ENCODE measurements at places on chromosomes 11 and 22.
A peak's percentile ranks its signal among the peaks of the same experiment; 100 is the strongest.

DNA sequence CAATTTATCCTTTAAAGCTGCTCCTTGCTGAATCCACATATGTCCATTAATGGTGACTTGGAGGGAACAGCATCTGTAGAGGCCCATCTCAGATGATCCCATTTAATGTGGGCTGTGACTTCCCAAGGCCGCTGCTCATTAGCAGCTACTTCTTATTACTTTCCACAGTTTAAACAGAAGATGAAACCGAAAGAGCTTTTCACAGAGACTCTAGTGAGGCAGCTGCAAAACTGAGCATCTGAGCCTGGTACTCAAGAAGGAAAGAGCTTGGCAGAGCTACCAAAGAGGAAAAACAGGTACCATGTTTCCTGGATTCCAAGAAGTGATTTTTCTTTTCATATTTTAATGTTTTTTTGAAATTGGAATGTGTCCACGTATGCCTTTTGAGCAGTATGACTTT, 110.5 kb upstream of the NARS2 start:
- DNase-seq, result no peak

GRCh38 chr22:23072077-23072910, 2.0 kb downstream of the GNAZ start:
- DNase-seq, result no peak

DNA sequence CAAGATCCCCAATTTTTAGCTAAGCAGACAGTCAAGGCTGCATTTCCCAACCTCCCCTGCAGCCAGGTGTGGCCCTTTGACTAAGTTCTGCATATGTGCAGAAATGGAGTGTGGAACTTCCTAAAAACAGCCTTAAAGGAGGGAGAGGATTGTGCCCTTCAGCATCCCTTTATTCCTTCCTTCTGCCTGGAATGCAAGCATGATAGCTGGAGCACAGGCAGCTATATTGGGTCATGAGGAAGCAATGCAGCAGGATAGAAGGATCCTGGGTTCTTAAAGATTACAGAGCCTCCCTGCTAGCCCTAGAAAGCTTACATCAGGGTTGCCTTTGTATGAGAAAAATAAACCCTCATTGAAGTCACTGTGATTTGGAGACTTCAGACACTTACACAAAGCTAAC, 29.9 kb downstream of the FADD start:
- no peak for DNase-seq

GRCh38 chr11:125939081-125939521, 6.7 kb upstream of the VSIG10L2 start:
- DNase-seq, result no peak

- DNase-seq, result no peak
These were observed 321.0 kb upstream of the PDGFD start for GRCh38 chr11:104484804-104485554.

GRCh38 chr11:73399159-73399590, 23.0 kb downstream of the RELT start:
- DNase-seq, result no peak

- no peak for DNase-seq
These were observed 69.9 kb upstream of the WNT11 start for GRCh38 chr11:76276046-76276780.

GRCh38 chr11:45603946-45604682, 61.3 kb downstream of the CHST1 start:
- no peak for DNase-seq

GRCh38 chr11:19101796-19102520, 15.0 kb upstream of the ZDHHC13 start:
- no peak for DNase-seq

DNA sequence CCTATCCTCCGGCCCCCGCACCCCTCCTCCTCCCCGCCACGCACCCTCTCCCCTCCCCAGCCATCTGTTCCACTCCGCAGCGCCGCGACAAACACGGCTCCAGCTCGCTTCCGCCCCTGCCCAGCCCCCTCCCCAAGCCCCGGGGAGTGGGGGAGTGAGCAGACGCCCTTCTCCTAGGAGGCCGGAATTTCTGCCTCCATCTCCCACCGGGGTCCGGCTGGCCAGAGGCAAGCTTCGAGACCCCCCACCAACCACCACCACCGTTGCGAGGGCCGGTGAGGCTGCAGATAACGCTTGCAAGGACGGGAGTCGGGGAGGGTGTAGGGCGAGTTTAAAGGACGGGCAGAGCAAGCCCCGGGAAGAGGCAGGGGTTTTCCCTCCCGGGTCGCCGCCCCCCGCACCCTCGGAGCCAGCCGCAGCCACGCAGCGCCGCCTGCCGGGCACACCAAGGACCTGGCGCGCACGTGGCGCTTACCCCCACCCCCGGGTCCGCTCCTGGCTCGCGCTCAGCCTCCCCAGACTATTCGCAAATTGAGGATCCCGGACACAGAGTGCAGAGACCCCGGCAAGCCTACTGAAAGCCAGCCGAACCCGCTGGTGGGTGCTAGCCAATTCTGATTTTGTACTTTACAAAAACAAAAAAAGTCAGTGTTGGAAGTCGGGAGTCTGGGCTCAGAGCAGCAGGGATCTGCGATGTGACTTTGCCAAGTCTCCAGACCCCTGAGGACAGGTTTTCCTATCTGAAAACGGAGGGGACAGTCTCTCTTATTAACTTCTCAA, 22.6 kb downstream of the RTN4RL2 start:
- DNase-seq, result no peak

DNA sequence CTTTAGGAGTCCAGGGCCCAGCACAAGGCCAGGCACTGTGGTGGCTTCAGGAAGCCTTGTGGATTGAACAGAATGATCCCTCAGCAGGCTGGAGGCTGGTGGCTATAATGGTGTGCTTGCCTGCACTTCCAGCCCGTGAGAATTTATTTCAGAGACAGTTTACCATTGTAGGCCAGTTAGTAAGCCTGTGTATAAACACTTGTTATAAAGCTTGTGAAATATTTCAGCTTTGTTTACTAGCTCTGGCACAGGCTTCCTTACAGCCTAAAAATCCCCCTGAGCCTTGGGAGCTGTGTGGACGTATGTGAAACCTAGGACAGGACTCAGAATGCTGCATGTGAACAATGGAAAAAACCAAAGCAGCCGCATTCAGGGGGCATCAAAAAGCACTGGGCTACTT, 26.6 kb upstream of the ACER3 start:
- no peak for DNase-seq

DNA sequence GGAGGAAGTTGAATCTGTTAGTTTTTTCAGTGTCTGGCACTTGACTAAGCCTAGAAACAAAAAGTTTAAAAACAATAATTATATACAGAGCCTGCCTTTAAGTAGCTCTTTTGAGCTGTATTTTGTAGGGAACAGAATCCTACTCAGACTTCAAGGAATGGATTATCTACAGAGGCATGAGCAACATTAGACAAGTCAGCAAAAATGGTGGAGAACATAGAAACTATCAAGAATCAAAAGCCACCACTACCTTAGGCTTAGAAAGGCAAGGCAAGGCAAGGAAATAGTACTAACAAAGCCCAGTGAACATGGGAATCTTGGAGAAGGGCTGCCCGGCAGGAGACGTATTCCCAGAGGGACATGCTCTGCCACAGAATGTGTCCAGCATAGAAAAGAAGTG, 353.6 kb upstream of the FAT3 start:
- no peak for DNase-seq

DNA sequence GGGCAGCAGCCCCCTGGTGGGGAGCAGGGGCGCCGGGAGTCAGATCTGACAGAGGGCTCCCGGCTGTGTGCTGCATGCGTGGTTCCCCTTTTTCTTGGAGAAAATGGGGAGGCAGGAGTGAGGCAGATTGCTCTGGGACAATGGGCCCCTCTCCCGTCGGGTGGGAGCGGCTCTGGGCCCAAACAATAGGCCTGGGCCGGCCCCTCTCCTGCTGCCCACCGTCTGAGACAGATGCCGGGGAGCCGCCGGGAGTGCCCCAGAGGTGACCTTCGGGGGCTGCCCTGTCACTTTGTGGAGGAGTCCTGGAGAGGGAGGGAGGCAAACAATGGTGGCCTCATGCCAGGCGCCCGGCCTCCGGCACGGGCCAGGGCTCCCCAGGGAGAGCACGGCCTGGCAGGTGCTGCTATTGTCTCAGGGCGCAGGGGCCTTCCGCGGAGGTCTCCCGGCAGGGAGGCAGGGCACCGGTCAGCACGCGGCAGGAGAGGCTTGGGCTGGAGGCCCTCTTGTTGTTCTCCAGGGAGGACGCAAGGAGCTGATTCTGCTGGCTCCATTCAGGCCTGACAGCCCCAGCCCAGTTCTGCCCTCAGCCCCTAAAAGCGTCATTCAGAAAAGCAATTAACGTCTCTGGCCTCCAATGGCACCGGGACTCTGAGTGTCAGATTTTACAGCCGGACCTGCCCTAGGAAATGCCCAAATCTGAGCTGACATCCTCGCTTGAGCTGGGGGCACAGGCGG, 44.8 kb downstream of the SMIM38 start:
- DNase-seq, result no peak

- no peak for DNase-seq
These were observed 17.4 kb downstream of the LUZP2 start for GRCh38 chr11:24514219-24514594.

GRCh38 chr11:11787305-11788062, 54.3 kb upstream of the USP47 start:
- DNase-seq, result peak; percentile 45

- no peak for DNase-seq
These were observed 83.3 kb downstream of the SGSM3 start for GRCh38 chr22:40453671-40454070.

DNA sequence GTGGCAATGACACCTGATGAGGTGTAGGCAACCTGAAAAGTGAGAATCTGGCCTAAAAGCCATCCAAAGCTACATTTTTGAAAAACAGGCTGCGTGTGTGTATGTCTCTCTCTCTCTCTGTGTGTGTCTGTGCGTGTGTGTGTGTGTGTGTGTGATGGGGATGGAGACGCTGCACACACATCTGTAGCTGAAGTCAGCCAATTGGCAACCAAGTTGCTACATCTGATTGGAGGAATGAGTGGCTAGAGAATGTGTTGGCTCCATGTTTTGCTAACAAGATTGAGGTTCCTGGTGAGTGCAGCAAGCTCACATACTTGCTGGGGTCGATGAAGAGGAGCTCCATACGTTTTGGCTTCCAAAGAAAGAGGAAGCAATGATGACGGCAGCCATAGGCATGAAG, 311.4 kb upstream of the NCAM1 start:
- no peak for DNase-seq

GRCh38 chr11:11260903-11261302, 92.1 kb downstream of the CSNK2A3 start:
- DNase-seq, result no peak

DNA sequence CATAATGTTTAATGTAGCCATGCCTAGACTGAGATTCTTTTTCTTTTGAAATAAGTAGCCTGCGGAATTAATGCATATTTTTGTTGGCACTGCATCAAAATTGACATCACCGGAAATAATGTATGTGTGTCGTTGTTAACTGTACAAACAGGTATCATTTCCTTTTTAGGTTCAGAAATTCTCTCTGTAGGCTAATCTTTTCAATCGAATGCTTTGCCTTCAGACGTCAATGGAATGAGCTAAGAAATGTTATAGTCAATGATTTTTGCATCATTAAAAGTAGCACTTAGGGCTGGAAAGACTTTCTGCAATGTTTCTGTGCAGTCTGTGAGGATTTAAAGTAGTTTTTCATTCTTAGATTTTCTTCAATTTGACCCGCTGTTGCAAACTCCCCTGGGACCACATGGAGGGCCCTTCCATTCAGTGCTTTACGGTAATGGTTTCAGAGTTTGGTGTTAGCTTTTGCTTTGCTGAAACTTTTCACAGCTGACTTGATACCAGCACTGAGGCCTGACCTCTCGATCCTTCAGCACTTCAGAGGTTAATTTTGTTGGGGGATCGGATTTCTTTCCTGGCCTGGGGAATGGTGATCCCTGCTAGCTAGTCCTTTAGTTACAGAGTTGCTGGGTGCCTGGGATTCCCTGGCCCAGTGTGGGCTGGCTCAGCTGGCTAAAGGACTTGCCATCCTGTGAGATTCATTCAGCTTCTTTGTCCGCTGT, 137.8 kb downstream of the DBX1 start:
- DNase-seq, result no peak

DNA sequence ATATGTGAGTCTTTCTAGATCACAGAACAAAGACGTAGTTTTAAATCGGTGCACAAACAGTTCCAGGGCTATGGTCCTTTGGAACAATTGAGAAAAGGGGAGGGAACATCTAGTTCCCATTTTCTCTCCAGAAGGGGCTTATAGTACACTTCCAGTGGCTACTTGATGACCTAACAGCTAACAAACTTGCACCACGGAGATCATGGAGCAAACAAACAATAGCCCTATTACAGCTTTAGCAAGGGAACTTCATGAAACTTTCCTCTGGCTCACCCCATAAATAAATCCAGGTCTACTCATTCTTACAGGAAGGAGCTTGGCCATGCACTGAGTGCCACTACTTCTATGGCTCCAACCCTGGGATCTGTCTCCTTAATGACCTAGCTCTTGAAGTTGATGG, 8.3 kb upstream of the FOLR2 start:
- no peak for DNase-seq

- no peak for DNase-seq
These were observed 584.0 kb upstream of the RAG2 start for GRCh38 chr11:37182031-37182430.

GRCh38 chr11:22234743-22235142, 41.9 kb downstream of the ANO5 start:
- no peak for DNase-seq

GRCh38 chr11:9757809-9758636, 94.1 kb downstream of the SWAP70 start:
- DNase-seq, result no peak

GRCh38 chr11:93234602-93235207, 36.9 kb upstream of the SLC36A4 start:
- DNase-seq, result peak; percentile 37

DNA sequence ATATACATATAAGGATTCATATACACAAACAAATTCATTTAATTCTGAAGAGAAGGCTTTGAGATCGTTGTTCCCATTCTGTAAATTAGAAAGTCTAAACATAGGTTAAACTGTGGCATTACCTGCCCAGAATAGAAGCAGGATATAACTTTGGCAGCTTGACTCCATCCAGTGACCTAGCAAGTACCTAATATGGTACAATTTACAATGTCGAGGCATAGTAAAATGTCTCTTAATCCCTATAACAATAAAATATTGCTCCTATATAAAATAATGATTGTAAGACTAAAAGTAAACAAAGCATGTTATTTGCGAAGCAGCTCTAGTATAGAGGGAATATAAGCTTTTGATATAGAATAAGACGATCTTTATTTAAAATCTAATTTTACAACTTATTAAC, 756.0 kb downstream of the LUZP2 start:
- DNase-seq, result no peak

DNA sequence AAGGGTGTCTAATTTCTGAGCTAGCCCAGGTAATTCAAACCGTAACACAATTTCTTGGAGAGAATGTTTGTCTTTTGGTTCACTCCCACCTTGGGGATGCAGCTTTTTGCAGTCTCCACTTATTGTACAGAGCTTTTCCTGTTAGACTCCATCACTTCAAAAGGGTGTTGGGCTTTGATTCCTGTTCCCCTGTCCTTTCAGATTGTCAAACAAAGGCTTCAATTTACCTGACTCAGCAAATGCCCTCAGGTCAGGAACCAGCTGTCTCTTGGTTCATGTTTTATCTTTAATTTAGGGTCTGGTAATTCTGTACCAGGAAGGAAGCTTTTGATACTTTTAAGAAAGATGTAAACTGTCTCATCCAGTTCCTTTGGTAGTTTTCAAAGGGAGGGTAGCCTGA, 880.6 kb downstream of the NTM start:
- no peak for DNase-seq

GRCh38 chr11:110951950-110952503, 239.8 kb upstream of the ARHGAP20 start:
- no peak for DNase-seq

All from GM12864 (cell line).